Activated CD4-positive, alpha-beta T cell treated with anti-CD3 and anti-CD28 coated beads, Interleukin-2, amount 10 ng/mL, durations not matched to agents 7 days and 5 days (primary cell): ENCODE measurements at places on chromosomes 1 and 21.

GRCh38 chr1:78142736-78143135, 97.0 kb downstream of the GIPC2 start:
- no peak for DNase-seq

- no peak for DNase-seq
Observed at GRCh38 chr1:117959364-117959763, 29.8 kb downstream of the WDR3 start.

GRCh38 chr1:216566641-216567205, 143.5 kb upstream of the USH2A start:
- DNase-seq = no peak

DNA sequence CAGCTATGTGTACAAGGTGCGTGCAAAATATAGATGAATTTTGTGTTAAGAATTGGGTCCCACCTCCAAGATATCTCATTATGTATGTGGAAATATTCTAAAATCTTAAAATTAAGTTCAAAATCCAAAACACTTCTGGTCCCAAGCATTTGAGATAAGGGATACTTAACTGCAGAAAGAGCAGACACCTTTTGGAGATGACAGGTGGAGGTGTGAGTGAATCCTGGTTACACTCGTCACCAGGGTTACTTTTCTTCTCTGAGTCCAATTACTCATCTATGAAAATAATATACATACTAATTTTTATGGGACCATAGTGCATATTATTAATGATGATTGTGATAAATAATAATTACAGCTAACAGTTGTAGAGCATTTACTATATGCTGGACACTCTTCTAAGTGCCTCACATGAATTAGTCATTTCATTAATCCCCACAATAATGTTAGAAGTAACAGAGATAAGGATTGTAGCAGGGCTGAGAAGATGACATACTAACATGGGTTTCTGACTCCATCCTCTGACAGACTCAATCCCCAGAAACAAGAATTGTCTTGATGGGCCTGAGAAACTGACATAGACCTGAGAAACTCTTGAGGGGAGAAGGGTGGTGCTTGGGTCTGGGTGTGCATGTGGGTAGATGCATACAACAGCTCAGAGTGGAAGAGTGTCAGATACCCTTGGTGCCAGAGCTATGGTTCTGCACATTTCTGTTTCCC, 8.3 kb upstream of the FASLG start:
- no peak for DNase-seq

DNA sequence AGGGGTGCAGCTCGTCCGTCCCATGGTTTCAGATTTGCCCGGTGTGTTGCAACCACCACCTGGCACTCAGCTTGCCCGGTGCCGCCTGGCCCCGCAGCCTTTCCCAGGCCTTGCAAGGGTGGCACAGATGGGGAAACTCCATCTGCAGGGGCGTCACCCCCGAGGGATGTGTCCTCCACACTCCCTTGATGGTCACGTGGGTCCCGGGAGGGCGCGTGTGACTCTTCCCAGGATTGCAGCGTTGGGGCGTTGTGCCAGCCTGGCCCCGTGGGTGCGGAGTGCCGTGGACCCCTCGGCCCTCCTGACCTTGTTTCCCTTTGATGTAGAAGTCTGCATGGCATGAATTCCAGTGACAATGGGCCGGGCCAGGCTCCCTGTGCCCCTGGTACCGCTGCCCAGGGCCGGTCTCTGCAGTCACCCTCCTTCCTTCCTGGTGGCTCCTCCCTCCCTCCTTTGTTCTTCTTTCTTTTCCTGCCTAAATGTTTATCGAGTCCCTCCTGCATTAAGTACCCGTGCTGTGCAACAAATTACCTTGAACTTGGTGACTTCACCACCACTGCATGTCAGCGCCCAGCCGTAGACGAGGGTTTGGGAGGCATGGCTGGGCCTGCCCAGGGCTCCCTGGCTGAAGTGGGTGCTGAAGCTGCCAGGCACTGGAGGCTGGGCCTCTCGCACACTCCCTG, 22.9 kb downstream of the RRP1 start:
- no peak for DNase-seq
